ENCODE measurements at places on chromosomes 12 and 14. TPM values are rescaled to one million over a fixed set of nuclear protein-coding genes. Genes with fewer than 3 reads are reported as not detected.

DNA sequence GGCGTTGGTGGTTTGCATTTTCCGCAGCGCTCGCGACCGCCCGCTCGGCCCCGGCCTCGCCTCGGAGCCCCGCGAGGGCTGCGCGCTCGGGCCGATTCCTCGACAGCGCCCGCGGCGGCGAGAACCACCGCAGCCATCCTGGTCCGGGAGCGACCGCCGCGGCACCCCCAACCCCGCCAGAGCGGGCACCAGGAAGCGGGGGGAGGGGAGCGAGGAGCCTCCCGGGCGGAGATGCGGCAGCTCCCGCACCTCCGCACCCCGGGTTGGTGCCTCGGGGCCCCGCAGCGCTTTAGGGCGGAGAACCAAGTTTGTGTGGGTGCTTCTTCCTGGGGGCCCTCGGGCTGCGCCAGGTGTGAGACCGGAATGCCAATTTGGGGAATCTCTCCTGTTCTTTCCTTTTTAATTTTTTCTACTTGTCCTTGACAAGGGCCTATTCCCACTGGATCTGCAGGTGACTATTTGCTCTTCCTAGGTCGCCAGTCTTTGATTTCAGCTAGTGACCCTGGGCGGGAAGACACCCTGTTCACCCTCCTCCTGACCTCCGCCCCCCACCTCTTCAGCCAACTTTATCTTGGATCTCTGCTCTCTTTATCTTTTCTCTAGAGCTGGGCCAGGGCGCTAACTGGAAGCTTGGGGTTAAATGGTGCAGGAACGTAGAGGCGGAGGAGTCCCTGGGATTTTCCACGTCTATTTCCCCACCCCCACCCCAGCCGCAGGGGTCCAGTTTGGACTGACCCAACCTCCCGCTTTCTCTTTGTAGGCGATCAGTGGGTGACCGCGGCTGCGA, at the start of gene SOCS2:
Gene SOCS2, plus strand, starts transcription at position 751 of the 787 bp plus-strand sequence. CDS start 223 bp downstream, outside the sequence.
- H3K27me3 ChIP-seq, result no peaks in the 10 kb centered on the region
- peak; percentile 90 for DNase-seq
- peaks cover 4% of the 10 kb centered on the region for H3K4me1 ChIP-seq
- peaks cover 23% of the 10 kb centered on the region for H3K36me3 ChIP-seq

- no peak for DNase-seq
- H3K27me3 ChIP-seq, result no peaks in the 10 kb centered on the region
- H3K36me3 ChIP-seq, result no peaks in the 10 kb centered on the region
- H3K27ac ChIP-seq, result no peak overlapping the region
Observed at GRCh38 chr14:85471156-85471555, 58.8 kb upstream of the FLRT2 start.

- no peaks in the 10 kb centered on the region for H3K27me3 ChIP-seq
- H3K27ac ChIP-seq, result no peak overlapping the region
- DNase-seq, result no peak
- peaks cover 64% of the 10 kb centered on the region for H3K36me3 ChIP-seq
Observed at GRCh38 chr14:75725481-75725880, 64.4 kb downstream of the TTLL5 start.

DNA sequence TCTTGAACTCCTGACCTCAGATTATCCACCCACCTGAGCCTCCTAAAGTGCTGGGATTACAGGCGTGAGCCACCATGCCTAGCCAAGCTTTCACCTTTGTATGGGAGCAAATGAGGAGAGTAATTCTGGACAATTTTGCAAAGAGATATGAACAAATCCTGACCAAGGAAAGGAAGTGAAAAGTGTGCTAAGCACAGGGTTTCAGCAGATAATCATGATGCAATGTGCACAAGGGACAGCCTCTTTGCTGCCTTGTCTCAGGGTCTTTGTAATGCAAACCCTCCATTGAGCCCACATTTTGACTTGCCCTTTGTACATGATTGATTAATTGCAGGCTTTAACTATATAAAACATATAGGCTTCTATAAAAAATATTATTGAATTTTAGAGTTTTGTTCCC, 9.2 kb upstream of the PYGL start:
- no peaks in the 10 kb centered on the region for H3K36me3 ChIP-seq
- no peak overlapping the region for H3K4me3 ChIP-seq
- DNase-seq, result no peak
- H3K27ac ChIP-seq, result no peak overlapping the region
- H3K27me3 ChIP-seq, result no peaks in the 10 kb centered on the region

DNA sequence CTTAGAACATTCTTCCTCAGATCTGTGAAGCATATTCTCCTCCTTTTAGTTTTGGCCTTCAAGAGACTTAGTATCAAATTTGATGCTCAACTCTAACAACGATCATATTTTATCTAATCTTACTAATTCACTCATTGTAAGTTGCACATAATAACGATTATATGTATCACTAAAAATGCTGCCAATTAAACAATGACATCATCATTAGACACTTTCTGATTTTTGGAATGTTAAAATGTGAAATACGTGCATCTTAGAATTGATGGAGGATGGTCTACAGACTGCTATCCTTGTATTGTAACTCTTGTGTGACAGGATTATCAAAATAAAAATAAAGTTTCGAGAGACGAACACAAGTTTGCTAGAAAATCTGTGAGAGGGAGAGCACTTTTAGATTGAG, 311.0 kb downstream of the NELL2 start:
- no peaks in the 10 kb centered on the region for H3K4me1 ChIP-seq
- H3K36me3 ChIP-seq, result no peaks in the 10 kb centered on the region
- no peak overlapping the region for H3K4me3 ChIP-seq
- no peak for DNase-seq
- H3K27ac ChIP-seq, result no peak overlapping the region

- peak overlapping the region; percentile 66 for H3K27ac ChIP-seq
- peak; percentile 35 for DNase-seq
- no peaks in the 10 kb centered on the region for H3K4me1 ChIP-seq
- no peaks in the 10 kb centered on the region for H3K36me3 ChIP-seq
Observed at GRCh38 chr14:69324341-69324931, 64.5 kb downstream of the GALNT16 start.

DNA sequence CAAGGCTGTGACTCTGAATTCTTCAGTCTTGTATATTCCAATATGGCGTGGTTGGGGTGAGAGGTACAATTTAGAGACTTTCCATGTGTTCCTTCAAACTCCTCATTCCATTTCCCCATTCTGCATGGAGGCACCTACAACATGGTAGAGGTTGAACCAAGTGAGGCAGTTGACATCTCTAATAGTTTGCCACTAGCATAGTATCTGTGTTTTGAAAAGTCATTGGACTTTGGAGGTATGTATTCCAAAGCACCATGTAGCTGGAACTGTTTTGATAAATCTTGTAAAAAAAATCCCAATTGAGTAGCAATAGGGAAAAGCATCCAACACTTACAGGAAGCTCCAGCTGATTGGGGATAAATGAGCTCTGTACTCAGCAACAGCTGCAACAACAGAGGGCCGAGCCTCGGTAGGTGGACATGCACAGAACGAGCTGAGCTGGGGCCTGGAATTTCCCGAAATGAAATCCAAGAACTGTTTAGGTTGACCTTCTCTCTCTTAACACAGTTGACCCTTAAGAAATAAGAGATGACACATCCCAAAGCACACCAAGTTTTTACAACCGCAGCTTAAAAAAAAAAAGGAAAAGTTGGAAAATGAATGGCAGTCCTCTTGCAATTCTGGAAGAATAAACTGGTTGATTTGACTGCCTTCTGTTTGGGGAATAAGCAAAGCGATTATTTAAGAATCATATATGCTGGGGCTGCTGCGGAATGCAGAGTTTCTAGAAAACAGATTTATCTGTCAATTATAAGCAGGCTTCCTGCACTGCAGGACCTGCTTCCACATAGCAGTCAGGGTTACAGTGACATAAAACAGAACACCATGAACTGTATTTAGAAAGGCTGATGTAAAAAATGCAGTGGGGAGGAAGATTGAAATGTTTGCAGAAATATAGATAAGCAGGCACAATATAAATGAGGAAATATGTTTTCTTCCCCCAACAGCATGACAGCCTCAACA, 194.6 kb upstream of the KRR1 start:
- H3K4me3 ChIP-seq, result no peak overlapping the region
- DNase-seq, result no peak
- no peaks in the 10 kb centered on the region for H3K4me1 ChIP-seq
- H3K36me3 ChIP-seq, result no peaks in the 10 kb centered on the region
- H3K27ac ChIP-seq, result no peak overlapping the region

- no peaks in the 10 kb centered on the region for H3K27me3 ChIP-seq
- peaks cover 28% of the 10 kb centered on the region for H3K4me1 ChIP-seq
- H3K36me3 ChIP-seq, result no peaks in the 10 kb centered on the region
- H3K4me3 ChIP-seq, result no peak overlapping the region
- peak; percentile 40 for DNase-seq
Observed at GRCh38 chr14:77316872-77317301, 3.8 kb downstream of the POMT2 start.

DNA sequence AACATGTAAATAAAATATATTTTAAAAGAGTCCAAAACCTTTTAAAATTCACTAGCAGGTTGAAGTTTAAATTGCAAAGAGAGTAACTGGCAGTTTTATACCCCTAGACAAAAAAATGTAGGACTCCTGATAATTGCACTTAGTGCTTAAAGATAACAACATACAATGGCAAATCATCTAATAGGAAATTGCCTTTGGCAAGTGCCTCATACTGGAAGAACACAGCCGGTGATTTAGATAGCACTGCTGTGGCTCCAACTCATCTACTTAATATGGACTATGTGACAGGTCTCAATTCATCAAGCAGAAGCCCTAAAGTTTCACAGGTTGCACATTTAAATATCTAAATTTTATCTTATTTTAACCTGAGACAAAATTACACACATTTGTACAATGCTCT, 13.4 kb downstream of the C12orf50 start:
- H3K27me3 ChIP-seq, result no peaks in the 10 kb centered on the region
- no peak for DNase-seq
- no peaks in the 10 kb centered on the region for H3K36me3 ChIP-seq
- H3K4me1 ChIP-seq, result no peaks in the 10 kb centered on the region
- no peak overlapping the region for H3K27ac ChIP-seq

GRCh38 chr12:52523824-52524223, 3.6 kb upstream of the KRT5 start:
- no peaks in the 10 kb centered on the region for H3K27me3 ChIP-seq
- H3K36me3 ChIP-seq, result no peaks in the 10 kb centered on the region
- H3K4me1 ChIP-seq, result peaks cover 7% of the 10 kb centered on the region
- DNase-seq, result peak; percentile 45

DNA sequence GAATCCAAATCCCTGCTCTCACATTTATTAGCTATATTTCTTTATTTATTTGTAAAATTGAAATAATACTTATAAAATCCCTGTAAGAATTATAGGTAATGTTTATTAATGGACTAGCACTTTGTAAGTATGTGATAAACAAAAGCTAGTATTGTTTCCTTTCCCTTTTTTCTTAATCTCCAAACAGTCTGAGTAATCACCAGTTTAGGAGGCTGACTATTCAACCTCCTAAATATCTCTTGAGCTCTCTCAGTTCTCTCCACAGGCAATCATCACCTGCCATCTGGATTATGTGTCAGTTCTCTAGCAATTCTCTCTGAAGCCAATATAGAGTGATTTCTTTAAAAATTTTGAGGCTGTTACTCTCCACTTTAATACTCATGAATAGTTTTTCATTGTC, 9.2 kb upstream of the LYZ start:
- H3K4me1 ChIP-seq, result peaks cover 15% of the 10 kb centered on the region
- no peak overlapping the region for H3K27ac ChIP-seq
- H3K36me3 ChIP-seq, result no peaks in the 10 kb centered on the region
- no peak overlapping the region for H3K4me3 ChIP-seq
- no peaks in the 10 kb centered on the region for H3K27me3 ChIP-seq

- no peak overlapping the region for H3K27ac ChIP-seq
- no peaks in the 10 kb centered on the region for H3K27me3 ChIP-seq
Observed at GRCh38 chr12:83514372-83514771, 827.7 kb downstream of the TMTC2 start.

- no peak for DNase-seq
- no peak overlapping the region for H3K4me3 ChIP-seq
- H3K36me3 ChIP-seq, result no peaks in the 10 kb centered on the region
- no peaks in the 10 kb centered on the region for H3K27me3 ChIP-seq
Observed at GRCh38 chr12:127263621-127264020, 1003.3 kb upstream of the TMEM132C start.

The GYS2 gene
- not detected for total RNA-seq

GRCh38 chr12:58887068-58887467, 33.2 kb downstream of the LRIG3 start:
- H3K27ac ChIP-seq, result no peak overlapping the region
- H3K36me3 ChIP-seq, result peaks cover 98% of the 10 kb centered on the region
- no peak overlapping the region for H3K4me3 ChIP-seq
- peaks cover 25% of the 10 kb centered on the region for H3K4me1 ChIP-seq

DNA sequence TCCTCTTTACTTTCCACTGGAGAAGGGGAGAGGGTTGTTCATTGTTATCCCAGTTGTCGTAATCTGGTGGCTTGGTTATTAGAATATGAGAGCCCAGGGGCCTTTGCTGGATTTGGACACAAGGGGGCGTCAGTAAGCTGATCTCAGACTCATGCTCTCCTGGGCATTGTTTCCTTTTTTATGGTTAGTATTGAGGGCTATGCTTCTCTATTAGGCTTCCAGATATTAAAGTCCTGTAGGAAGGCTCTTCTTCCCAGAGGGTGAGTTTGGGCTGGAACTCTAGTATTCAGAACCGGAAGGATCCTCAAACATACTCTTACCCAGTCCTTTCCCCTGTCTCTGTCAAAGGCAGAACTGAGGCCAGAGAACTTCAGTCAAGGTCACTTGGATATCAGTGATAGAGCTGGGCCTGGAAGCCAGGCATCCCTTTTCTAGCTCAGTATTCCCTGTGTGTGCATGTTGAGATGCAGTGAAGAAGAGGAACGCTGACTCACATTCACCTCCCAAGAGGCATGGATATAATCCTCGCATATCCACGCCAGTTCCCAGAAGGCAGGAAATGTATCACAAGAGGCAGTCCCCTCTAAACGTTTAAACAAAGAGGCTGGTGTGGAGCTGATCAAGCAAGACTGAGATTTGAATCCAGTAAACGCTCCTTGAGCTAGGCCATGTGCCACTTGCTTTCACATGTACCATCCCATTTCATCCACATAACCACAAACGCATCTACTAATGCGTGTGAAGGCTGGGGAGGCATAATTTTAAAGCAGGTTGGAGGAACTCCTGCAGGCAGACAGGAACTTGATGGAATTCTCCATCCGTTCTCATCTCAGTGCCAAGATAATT, 41.6 kb downstream of the UBE3B start:
- peaks cover 48% of the 10 kb centered on the region for H3K36me3 ChIP-seq
- DNase-seq, result peak; percentile 92
- no peaks in the 10 kb centered on the region for H3K27me3 ChIP-seq
- no peak overlapping the region for H3K27ac ChIP-seq
- H3K4me1 ChIP-seq, result no peaks in the 10 kb centered on the region
- no peak overlapping the region for H3K4me3 ChIP-seq

GRCh38 chr14:93994919-93995682, 2.0 kb upstream of the CCDC197 start:
- DNase-seq, result peak; percentile 68
- no peak overlapping the region for H3K4me3 ChIP-seq
- no peaks in the 10 kb centered on the region for H3K4me1 ChIP-seq
- peaks cover 14% of the 10 kb centered on the region for H3K27me3 ChIP-seq

The IL22 gene
- total RNA-seq, result not detected

The MYRFL gene
- not detected for total RNA-seq

- H3K27me3 ChIP-seq, result no peaks in the 10 kb centered on the region
- H3K4me1 ChIP-seq, result no peaks in the 10 kb centered on the region
- no peak for DNase-seq
- no peaks in the 10 kb centered on the region for H3K36me3 ChIP-seq
Observed at GRCh38 chr14:89540009-89540829, 123.2 kb upstream of the FOXN3 start.

The HSP90AA1 gene
- 821 TPM for total RNA-seq
